ENCODE measurements at places on chromosomes 11 and 22.

GRCh38 chr22:30351226-30351625, 5.5 kb downstream of the SF3A1 start:
- peak; percentile 15 for DNase-seq

- no peak for DNase-seq
Observed at GRCh38 chr11:42179216-42179615, 719.8 kb upstream of the LRRC4C start.

DNA sequence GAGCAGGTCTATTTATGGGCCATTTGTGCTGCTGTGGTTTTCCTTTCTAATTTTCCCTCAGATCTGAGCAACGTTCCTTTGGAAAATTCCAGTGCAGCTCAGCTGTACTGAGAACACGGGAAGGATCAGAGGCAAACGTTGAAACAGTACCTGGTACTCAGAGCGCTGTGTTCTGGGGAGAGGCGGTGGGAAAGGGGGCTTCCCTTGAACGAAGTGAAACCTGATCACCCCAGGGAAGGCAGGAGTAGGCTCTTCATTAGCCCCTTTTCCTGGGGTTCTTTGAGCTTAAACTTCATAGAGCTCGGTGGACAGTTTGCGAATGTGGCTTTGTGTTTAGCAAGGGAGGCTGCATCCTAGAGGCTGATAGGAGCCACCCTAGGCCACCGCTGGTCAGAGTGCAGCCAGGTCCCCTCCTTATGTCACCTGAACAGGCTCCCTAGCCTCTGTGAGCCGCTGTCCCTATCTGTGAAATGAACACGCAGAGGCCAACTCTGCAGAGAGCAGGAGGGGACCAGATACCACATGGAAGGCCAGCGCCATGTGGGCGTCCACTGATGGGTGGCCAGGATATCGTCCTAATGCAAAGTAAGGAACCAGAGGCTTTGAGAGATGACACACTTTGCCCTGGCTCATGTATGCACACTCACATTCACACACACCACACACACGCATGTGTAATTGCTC, 1464.8 kb downstream of the BRD1 start:
- DNase-seq, result no peak

DNA sequence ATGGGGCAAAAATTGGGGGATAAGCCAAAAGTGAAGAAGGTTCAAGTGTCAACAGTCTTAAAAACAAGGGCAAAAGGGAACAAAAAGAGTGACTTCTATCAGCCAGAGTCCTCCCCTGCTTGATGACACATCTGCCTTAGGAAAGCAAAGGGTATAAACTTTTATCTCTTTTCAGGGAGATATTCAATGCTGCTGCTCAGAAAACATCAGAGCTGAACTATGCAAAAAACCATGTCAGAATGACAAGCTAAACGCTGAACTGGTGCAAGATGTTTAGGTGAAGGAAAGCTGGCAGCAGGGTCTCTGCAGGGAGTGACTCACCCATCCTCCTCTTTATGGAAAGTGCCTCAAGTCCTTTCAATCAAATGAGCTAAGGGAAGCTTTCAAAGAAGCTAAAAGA, 24.7 kb downstream of the ALG9 start:
- DNase-seq, result peak; percentile 63

GRCh38 chr11:129320494-129320893, 55.2 kb upstream of the BARX2 start:
- no peak for DNase-seq

DNA sequence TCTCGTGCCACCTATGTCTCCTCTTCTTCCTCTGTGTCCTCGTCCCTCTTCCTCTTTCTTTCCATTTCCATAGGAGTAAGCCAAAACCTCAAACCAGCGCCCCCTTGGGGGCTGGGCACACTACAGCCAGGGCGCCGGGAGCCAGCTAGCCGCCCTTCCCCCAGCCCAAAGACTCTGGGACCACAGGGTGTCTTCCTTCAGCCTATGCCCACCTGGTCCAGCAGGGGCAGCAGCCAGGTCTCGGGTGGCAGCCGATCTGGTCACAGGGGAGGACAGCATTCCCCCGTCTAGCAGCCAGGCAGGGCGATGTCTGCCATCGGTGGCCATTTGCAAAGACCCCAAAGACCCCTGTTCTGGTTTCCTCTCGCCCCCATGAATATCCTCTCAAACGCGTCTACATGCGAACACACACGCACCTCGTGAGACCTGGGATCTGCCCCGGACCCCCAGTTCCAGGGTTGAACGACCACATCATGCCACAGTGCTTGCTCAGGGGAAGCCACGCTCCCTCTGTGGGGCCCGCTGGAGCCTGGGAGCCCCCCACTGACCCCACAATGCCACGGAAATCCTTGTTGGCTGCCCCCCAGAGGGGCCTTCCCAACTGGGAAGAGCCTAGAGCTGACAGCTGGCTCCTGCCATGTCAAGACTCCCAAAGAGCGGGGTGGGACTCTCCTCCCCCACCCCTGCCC, 546.0 kb upstream of the CCDC179 start:
- no peak for DNase-seq

DNA sequence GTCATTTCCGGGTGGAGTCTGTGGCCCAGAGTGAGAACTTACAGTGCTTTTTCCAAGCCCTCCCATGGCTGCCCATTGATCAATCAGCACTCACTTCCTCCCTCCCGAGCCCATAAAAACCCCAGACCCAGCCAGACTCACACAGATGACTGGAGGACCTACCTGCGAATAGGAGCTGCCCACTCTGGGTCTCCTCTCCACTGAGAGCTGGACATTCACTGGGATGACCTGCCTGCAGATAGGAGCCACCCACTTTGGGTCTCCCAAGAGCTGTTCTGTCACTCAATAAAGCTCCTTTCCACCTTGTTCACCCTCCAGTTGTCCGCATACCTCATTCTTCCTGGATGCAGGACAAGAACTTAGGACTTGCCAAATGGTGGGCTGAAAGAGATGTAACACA, 56.0 kb upstream of the B3GNT6 start:
- DNase-seq, result no peak

DNA sequence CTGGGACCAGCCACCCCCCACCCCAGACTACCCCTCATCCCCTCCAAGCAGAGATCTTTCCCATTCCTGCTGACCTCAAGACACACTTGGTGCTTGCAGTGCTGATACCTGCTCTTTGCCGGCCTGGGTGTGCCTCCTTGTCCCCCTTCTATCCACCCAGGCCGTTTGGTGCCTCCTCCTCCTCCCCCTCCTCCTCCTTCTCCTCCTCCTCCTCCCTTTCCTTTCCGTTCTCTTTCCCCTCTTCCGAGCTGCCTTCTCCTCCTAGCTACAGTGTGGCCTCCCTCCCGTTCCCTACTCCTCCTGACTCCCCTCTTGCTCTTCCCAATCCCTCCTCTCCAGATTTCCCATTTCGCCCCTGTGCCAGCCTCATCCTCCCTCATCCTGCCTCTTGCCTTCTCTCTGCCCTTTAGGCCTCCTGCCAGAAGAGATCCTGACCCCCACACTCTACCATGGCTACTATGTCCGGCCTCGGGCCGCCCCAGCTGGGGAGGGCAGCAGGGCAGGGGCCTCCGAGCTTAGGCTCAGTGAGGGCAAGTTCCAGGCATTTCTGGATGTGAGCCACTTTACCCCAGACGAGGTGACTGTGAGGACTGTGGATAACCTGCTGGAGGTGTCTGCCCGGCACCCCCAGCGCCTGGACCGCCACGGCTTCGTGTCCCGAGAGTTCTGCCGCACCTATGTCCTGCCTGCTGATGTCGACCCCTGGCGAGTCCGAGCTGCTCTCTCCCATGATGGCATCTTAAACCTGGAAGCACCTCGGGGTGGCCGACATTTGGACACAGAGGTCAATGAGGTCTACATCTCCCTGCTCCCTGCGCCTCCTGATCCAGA, 712 bp downstream of the HSPB2 start:
- no peak for DNase-seq

DNA sequence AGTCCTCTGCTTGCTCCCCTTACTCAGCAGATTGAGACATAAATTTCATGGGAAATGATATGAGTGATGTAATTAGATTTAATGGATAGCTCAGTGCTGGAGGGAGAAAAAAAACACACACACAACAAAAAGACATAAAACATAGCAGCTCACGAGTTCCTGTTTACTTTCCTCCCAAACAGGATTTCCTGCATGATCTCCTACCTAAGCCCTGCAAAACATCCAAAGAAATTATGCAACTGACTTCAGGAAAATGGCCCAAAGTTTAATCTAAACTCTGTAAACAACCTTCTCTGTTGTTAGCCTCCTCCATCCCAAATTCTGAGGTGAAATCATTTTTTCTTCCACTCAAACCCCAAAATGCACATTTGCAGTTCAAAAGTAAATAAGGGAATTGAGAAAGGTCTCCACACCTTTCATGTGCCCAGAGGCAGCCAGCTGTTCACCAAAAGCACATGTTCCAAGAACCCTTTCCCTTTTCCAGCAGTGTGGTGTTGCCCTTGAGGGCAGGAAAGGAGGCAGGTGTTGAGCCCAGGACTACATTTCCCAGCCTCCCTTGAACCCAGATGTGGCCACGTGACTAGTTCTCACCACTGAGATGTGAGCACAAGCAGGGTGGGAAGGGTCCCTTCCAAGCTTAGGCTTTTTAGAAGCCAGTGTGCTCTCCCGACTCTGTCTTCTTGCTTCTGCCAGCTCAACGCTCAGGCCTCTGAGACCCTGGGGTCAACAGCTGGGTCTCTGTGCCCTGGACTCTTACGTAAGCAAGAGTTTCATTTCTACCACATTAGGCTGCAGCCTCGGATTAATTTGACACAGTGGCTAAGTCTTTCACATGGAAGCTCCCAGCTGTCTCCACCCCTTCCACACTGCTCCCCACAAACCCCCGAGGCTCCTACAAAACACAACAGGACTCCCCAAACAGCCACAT, 301.2 kb downstream of the CTTN start:
- DNase-seq, result no peak

GRCh38 chr22:33923660-33924246, 3.5 kb upstream of the LARGE1 start:
- peak; percentile 23 for DNase-seq

- DNase-seq, result no peak
Observed at GRCh38 chr11:64566915-64567891, 23.8 kb upstream of the SLC22A12 start.

DNA sequence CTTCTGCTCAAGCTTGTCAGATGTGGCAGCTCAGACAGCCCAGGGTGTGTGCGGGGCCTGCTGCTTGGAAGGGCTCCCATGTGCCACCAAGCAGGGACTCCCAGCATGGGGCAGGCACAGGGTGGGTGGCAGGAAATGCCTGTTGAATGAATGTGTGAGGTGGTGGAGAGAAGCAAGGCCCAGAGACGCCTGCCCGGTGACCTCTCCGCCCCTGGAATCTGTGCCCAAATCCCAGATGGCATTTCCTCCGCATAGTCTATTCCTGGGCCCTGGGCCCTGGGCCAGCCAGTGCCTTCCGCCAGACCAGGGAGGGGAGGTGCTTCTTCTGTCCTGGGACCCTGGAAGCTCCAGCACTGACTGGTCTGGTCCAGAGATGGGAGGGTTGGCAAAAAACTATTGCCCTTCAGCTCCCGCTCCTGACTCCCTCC, 3.7 kb downstream of the CST6 start:
- DNase-seq, result no peak

DNA sequence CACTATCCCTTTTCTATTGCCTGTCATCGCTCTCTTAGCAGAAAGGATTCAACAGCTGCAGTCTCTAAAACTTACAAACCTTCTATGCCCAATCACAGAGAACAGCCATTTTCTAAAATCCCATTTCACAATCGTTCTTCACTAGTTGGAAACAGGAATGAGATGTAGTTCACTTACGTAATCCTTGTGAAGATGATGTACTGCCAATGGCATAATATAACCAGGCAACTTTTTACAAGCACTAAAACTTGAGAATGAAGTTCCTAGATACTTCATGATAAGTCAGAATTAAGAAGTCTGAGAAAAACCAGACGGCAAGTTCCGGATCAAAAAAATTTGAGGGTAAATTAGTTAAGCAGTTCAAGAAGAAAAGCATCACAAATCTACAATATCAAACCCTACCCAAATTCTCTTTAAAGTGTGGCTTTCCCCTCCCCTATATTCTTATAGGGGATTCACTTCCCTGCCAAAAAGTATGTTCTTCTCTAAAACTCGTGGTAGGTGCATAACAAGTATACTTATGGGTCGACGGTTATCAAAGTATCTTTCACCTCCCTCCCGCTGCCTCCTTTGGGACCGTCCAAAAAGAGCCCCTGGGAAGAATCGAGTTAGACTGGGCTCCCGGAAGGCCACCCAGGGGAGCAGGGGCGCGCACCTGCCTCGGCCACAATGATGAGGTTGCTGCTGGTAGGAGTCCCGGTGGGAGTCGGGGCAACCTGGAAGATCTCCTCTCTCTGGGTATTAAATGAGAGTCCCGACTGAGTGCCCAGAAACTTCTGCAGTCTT, 666 bp downstream of the MSANTD4 start:
- no peak for DNase-seq
